ENCODE measurements at places on chromosomes 7 and 10. TPM values are rescaled to one million over a fixed set of nuclear protein-coding genes. Genes with fewer than 3 reads are reported as not detected.

GRCh38 chr10:13184730-13185514, 23.6 kb downstream of the MCM10 start:
- DNase-seq = no peak

DNA sequence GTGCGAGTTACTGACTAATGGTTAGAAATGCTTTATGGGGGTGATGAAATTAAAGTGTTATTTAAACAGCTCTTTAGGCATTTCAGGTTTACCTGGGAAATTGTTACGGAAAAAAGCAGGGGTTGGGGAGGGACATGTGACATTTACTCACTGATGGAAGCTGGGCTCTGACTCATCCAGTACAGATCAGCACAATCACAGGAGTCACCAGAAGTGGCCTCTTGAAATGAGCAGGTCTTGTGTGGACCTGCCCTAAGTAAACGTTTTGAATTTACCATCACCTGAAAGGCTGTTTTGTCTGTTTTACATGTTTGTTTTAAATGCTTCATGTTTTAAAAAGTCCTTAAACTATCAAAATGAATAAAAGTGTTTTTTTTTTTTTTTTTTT, 2.3 kb downstream of the GLRX3 start:
- no peak for DNase-seq

Gene EBLN1
- not detected for total RNA-seq

Gene ADRB1
- 0.32 TPM for total RNA-seq

Gene GATAD1
- 26.2 TPM for total RNA-seq

DNA sequence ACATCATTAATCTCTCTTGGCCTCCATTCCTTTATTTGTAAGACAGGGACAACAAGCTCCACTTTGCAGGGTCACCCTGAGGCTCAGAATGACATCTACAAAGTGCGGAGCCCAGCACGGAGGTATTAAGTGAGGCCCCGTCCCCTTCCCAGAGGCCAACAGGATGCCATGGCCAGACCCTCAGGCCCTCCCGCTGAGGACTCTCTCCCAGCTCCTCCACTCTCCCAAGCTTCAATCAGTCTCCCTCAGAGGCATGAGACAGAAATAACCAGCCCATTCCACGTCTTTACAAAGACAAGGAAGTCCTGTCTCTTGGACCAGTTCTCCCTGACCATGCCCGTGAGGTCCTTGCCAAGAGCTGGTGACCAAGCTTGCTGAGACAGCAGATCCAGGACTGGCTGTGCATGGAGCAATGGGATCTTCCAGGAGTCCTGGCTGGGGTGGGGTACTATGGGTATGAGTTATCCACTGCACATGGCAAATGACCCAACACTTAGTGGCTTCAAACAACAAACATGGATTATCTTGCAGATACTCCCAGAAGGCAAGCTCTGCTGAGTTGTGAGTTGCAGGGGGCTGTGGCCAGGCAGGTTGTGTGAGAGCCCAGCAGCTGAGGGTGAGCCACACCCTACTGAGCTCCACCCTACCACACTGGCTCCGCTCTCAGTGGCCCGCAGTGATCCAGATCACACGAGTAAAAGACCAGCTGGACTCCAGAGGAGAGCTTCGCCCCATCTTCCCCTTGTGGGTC, 4.3 kb upstream of the PPIF start:
- peak; percentile 66 for DNase-seq

Gene SPDYE9
- total RNA-seq = not detected

Gene ENO4
- 0.32 TPM for total RNA-seq

DNA sequence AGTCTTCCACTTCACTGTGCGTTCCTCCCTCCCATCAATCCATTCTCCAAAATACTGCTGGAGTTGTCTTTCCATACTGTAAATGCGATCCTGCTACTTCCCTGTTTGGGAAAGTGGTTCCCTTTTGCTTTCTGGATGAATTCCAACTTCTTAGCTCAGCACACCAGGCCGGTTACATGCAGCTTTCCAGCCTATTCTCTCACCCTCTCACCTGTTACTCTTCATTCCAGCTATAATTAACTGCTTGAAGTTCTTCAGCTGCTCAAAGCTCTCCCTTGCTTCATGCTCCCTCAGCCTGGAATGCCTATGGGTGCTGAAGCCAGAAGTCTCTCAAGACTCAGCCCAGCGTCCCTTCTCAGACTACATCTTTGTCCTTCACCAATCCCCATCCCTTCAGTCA, 6.0 kb upstream of the ZNRF2 start:
- DNase-seq = no peak

DNA sequence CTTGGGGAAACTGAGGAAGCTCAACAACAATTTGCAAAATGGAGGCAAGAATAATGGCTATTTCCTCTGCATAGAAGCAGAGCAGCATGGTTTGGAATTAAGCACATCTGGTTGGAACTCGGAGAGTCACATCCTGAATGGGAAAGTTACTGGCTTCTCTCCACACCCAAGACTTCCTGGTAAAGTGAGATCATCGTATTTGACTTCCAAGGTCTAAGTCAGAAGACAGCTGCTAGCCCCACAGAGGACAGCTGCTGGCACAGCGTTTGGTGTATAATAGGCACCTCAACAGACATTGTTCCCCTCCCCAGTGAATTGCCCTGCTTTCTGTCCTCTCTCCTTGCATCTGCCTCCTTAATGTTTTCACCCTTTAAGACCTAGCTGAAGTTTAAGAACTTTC, 37.0 kb upstream of the NRF1 start:
- DNase-seq = no peak

Gene OR13A1
- not detected for total RNA-seq

DNA sequence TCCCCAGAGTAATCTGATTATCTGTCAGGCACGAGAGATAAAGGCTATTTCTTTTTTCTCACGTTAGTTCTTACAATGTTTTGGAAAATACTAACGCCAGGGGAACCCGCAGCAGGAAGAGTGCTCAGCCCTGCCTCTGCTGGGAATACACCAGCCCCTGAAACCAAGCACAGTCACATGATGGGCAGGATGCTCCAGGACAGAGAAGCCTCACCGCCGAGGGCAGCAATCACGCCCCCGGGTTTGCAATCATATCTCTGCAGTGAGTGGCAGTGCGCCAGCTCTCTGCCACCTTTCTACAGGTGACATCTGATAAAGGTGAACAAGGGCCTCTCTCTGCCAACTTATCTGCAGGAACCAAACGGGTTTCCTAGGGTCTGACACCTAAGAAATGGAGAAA, 39.8 kb downstream of the BRI3 start:
- no peak for DNase-seq

- DNase-seq = no peak
Observed at GRCh38 chr7:108330227-108330626, 126.0 kb downstream of the NRCAM start.

- no peak for DNase-seq
Observed at GRCh38 chr10:32680803-32681557, 235.0 kb downstream of the CCDC7 start.

Gene TMEM236
- total RNA-seq = 2.2 TPM

Gene EGR2
- total RNA-seq = 3.0 TPM

Gene RBM20
- total RNA-seq = 3.0 TPM

DNA sequence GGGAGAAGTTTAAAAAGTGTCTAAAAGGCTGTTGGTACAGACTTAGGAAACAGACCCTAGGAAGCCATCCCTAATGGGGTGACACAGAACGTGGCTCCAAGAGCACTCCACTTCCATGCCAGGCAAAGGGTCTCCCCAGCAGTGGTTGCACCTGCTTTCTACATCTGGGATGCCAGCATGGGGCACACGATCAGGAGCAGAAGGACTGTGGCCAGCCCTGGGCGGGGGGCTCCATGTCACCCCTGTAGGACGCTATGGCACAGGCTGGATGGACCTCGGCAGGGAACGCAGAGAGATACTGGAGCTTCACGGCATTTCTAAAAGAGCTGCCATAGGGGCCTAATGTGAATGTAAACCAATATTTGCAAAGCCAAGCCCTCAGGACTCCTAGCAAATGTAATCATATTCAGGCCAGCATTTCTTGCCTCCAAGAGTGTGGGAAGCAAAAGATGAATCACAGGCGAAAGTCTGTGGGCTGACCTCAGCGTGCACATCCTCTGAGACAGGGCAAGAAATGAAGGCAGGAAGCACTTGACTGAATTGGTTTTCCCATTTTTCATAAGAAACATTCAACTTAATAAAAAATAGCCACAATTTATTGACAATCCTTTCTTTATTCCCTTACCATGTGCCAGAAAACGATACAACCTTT, 93.9 kb downstream of the ATXN7L1 start:
- no peak for DNase-seq

Gene NKX2-3
- not detected for total RNA-seq

DNA sequence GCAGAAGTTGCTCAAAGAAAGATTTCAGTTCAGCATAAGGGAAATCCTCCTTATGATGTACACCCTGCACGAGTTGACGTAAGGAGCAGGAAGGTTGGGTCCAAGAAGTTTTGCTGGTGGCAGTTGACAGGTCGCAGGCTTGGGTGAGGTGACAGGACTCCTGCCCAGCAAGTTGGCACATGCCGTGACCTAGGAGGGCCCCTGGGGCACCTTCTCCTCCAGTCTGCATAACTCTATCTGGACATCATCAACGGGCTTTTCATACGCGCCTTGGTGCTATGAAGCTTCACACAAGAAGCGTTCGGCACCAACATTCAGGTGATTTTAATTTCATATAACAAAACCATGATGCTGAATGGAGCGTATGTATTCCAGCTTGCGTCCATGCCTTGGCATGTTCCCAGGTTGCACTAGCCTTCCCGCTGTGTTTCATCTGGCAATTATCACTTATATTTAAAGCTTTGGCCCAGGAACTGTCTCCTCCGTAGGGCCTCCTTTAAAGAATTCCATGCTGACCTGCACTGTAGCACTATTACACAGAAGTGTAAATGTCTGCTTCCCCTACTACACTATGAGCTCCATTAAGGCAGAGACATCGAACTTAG, 651.6 kb upstream of the FOXK1 start:
- DNase-seq = no peak

DNA sequence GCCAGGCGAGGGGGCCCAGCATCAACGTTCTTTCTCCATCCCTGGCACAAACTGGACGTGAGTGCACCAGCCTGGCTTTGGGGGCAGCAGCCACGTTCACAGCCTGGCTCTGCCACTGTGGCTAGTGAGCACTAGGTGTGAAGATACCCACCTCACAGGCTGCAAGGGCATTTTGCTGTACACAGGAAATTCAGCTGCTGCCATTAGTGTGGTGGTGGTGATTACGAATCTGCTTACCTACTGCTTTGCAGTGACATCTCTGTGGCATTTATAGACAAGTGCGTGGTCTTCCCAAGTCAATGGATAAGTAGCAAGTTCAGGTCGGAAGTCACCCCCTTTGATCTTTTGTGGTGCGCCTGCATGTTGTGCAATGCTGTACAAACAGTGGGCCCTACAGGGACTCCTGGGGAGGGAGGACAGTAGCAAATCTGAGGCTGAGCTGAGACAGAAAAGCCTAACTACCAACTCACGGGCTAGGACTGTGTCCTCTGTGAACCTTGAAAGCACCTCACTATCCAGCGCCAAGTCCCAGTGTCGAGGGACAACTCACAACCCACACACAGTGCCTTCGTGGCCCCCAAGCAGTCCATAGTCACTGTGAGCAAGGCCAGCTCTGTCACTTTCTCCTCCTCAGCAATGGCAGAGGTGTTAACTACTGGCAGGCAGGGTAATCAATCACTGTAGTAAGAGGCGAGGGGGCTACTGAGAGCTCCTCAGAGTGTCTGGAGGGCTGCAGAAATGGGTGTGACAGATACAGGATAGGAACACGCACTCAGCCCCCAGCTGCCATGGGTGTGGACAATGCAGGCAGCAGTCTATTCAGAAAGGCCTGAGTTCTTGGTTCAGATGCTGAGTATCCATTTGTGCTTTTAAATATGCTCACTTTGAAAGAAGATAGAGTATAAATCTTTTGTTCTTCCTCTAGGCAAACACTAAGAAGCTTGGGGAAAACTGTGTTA, 17.0 kb upstream of the MMP21 start:
- no peak for DNase-seq

GRCh38 chr10:7383442-7383841, 27.4 kb downstream of the SFMBT2 start:
- no peak for DNase-seq

GRCh38 chr10:93062514-93063143, 2.0 kb downstream of the CYP26C1 start:
- DNase-seq = peak; percentile 83

DNA sequence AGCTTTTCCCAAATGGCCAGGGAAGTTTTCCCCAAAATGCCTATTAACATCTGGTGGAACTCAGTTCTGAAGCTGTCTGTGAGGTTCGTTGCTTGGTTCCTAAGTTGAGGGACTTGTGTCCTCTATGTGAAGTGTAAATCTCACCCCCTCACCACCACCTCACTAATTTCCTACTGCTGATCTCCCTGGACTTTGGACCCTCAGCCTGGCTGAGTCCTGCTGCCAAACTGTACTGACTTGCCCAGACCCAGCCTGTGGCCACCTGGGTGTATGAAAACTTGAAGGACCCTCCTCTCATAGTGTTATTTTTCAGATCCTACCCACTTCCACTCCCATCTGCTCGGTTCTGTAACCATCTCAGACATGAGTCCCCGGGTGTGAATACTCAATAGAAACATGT, 94.9 kb downstream of the MET start:
- no peak for DNase-seq

GRCh38 chr10:98431016-98431415, 15.7 kb downstream of the HPS1 start:
- DNase-seq = no peak

Gene SFRP5
- 0.56 TPM for total RNA-seq

DNA sequence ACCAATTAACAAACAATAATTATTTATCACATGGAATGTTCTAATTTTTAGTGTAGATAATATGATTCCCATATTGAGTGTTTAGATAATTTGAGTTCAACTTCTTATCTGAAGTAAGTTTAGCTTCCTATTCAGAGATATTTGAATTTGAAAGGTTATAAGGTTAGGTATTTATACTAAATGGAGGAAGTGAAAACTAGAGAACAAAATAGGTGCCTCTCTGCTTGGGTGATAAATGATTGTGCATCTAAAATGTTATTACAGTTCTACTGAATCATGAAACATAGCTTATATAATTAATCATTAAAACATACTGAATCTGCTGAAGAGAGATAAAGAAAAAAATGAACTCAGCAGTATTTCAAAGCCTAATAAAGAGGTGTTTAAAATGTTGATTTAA, 1174.3 kb downstream of the XPNPEP1 start:
- no peak for DNase-seq

Gene CARD11
- total RNA-seq = 0.86 TPM

GRCh38 chr10:55627501-55628051, 733.5 kb downstream of the ZWINT start:
- DNase-seq = no peak

DNA sequence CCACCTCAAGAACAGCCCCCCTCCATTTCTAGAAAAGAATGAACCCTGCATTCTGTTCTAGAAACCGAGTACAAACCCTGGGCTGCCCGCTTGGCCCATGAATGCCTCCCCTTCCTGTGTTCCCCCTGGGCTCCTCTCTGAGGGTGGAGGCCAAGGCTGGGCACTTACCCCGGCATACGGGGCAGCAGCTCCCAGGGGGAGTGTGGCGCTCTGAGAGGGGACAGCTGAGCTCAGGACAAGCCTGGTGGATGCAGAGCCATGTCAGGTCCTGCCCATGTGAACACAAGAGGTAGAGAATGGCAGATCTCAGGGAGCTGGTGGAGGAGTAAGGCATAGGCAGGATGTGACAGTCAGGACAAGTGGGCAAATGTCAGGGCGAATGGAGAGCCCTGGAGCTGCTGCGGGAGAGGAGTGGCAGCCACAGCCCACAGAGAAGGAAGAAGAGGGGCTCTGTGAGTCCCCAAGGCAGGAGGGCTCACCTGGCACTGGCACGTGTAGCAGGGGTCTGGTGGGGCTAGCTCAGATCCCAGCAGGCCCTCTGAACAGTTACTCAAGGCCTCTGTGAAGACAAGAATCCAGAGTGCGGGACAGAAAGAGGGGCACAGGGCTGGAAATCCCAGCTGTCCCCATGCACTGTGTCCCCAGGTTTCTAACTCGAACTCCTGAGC, 18.9 kb downstream of the ATP6V1F start:
- DNase-seq = peak; percentile 53
